ENCODE measurements at places on chromosomes 2 and 18.

DNA sequence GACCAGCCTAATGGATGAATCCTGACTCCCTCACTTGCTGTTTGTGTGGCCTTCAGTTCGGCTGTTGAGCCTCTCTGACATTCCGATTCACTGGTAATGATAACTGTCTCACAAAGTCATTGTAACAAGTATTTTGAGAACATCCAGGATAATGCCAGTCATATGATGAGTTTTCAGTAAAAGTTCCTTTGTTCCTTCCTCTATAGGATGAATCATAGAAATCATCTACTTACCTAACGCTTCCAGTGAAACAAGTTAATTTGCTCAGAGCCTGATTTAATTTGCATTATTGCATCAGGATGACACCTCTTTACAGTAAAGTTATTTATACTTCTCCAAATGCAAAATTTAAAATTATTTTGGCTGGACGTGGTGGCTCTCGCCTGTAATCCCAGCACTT is 32.0 kb downstream of the RAB31 start:
- no peak for DNase-seq
- H3K36me3 ChIP-seq: no peaks in the 10 kb centered on the region
- no peak overlapping the region for H3K4me3 ChIP-seq

- H3K4me1 ChIP-seq: peaks cover 4% of the 10 kb centered on the region
- no peak for DNase-seq
- no peak overlapping the region for H3K4me3 ChIP-seq
- no peaks in the 10 kb centered on the region for H3K36me3 ChIP-seq
- no peaks in the 10 kb centered on the region for H3K27me3 ChIP-seq
These were observed 294.4 kb upstream of the EPC2 start for GRCh38 chr2:148350199-148350598.

GRCh38 chr2:119367472-119368099 is 809 bp downstream of the DBI start:
- H3K27me3 ChIP-seq: no peaks in the 10 kb centered on the region
- peak overlapping the region; percentile 100 for H3K4me3 ChIP-seq
- H3K27ac ChIP-seq: peak overlapping the region; percentile 100
- peaks cover 54% of the 10 kb centered on the region for H3K36me3 ChIP-seq

DNA sequence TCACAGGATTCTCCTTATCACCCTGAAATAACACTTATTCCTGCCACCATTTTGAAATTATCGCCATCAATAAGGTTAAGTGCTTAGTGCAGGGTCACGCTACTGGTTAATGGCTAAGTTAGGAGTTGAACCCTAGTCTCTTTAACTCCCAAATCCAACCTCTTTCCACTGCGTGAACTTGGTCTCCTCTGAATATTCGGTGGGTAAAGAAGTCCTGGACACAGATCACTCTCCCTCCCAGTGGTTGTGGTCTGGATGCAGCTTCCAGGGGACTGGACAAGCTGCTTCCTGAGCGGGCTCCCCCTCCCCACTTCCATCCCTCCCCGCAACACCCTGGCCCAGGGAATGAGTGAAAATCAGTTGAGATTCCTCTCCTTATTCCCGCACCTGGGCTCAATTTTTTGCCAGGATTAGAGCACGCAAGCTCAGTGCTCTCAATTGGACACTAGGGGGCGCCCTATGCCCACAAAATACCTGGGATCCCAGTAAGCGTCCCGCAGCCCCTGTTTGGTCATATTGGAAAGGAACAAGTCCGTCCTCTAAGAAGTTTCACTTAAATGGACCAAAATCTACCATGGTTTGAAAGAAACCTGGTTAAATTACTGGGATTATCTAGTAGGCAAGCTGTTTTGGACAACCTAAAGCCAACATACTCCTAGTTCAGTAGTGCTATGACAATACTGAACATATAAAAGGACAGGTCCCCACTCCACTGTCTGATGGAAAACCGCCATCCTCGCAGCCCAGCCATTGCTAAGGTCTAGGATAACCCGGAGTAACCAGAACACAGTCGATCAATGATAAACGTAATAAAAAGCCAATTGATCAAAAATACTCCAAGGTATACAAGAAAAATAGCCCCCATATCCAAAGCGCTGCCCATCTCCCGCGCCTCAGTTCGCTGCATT is 40.4 kb downstream of the DHRS9 start:
- peaks cover 42% of the 10 kb centered on the region for H3K4me1 ChIP-seq
- DNase-seq: peak; percentile 75
- H3K27me3 ChIP-seq: no peaks in the 10 kb centered on the region
- no peaks in the 10 kb centered on the region for H3K36me3 ChIP-seq
- H3K27ac ChIP-seq: no peak overlapping the region

DNA sequence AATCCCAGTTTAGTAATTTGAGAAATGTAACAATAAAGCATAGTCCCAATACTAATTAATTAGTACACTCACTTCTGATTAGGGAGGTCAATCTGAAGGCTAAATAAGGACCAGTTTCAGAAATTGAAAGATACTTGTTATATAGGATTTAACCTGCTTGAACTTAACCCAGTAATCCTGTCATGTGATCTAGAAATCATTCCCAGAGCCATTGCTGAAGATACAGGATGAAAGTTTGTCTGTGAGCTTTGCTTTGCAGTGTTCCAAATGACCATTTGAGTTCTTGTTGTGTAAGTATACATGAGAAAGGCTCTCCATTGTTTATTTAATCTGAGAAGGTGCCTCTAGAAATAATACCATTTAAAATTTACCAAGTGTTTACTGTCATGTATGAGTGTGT is 52.2 kb downstream of the GALNT1 start:
- no peaks in the 10 kb centered on the region for H3K27me3 ChIP-seq
- no peak for DNase-seq
- no peak overlapping the region for H3K4me3 ChIP-seq
- H3K36me3 ChIP-seq: peaks cover 4% of the 10 kb centered on the region
- H3K27ac ChIP-seq: no peak overlapping the region
- peaks cover 10% of the 10 kb centered on the region for H3K4me1 ChIP-seq

DNA sequence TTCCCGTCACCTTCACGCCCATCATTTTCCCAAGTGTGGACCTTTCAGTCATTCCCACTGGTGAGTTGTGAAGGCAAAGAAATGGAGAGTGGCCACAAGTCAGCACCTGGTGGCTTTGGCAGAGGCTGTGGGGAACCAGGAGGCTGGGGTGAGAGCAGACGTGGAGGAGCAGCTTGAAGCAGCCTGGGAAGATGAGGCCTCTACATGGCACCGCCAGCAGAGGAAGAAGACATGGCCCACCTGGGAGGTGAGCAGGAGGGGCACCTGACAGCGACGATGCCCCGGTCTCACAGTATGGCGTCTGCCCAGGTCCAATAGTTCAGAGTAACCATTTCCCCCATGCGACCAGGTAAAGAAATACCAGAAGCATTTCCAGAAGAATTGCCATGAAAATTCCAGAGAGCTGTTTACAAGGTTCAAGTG is 69.0 kb downstream of the TPO start:
- no peaks in the 10 kb centered on the region for H3K27me3 ChIP-seq
- no peaks in the 10 kb centered on the region for H3K36me3 ChIP-seq
- H3K4me3 ChIP-seq: no peak overlapping the region

- H3K27me3 ChIP-seq: peaks cover 13% of the 10 kb centered on the region
- H3K36me3 ChIP-seq: peaks cover 10% of the 10 kb centered on the region
- no peak overlapping the region for H3K4me3 ChIP-seq
These were observed 727 bp upstream of the TTLL4 start for GRCh38 chr2:218709908-218710307.

- H3K4me3 ChIP-seq: no peak overlapping the region
- no peak overlapping the region for H3K27ac ChIP-seq
- H3K36me3 ChIP-seq: no peaks in the 10 kb centered on the region
- no peak for DNase-seq
- no peaks in the 10 kb centered on the region for H3K27me3 ChIP-seq
These were observed 1232.3 kb upstream of the ZEB2 start for GRCh38 chr2:145752091-145752806.

GRCh38 chr2:212730994-212731393 is 192.4 kb upstream of the ERBB4 start:
- H3K4me1 ChIP-seq: no peaks in the 10 kb centered on the region
- H3K27me3 ChIP-seq: no peaks in the 10 kb centered on the region
- DNase-seq: no peak
- H3K27ac ChIP-seq: no peak overlapping the region
- no peaks in the 10 kb centered on the region for H3K36me3 ChIP-seq
- H3K4me3 ChIP-seq: no peak overlapping the region

- H3K27me3 ChIP-seq: peaks cover 53% of the 10 kb centered on the region
- no peaks in the 10 kb centered on the region for H3K4me1 ChIP-seq
- no peak for DNase-seq
- H3K27ac ChIP-seq: no peak overlapping the region
- H3K4me3 ChIP-seq: no peak overlapping the region
These were observed 25.5 kb upstream of the GPC1 start for GRCh38 chr2:240410004-240410403.

DNA sequence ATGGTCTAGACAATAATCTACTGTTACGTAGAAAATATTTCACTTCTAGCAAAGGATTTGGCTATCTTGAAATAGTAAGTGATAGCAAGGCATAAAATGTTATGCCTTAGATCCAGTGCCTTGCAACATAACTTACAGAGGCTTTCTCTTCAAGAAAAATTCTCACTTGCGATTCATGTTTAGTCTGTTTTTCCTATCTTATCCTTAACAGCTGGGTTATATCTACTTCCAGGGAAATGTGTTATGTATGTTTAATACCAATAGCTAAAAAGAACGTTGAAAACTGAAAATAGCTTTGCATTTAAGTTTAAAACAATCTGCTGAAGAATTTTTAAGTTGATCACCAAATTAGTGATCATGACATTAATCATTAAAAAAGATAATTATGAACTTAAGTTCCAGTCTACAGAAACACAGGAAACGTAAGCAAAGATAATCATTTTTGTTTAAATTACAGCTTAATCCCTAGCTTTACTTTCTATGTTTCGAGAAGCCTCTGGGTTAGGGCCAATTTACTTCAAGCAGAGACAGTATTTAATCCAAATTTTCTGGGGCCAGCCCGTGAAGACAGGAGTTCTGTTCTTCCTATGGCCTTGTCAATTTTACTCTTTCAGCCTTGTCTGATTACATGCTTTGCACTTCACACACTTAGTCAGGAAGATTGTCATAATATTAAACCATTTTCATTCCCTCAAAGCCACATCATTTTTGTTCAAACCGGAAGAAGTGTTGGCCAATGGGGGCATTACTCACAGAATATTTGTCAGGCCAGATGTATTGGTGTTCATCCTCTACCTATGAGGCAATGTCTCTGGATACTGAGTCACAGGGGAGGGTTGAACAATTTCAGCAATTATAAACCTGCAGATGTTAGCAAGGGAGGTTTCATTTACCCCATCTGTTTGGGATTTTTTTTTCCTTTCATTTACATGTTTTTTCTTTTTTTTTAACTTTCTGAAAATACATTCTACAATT is 1132.9 kb upstream of the ZEB2 start:
- H3K4me1 ChIP-seq: no peaks in the 10 kb centered on the region
- H3K36me3 ChIP-seq: no peaks in the 10 kb centered on the region
- H3K27me3 ChIP-seq: no peaks in the 10 kb centered on the region
- no peak for DNase-seq
- H3K4me3 ChIP-seq: no peak overlapping the region

- H3K4me3 ChIP-seq: no peak overlapping the region
- H3K36me3 ChIP-seq: no peaks in the 10 kb centered on the region
- no peak for DNase-seq
- no peak overlapping the region for H3K27ac ChIP-seq
- H3K4me1 ChIP-seq: no peaks in the 10 kb centered on the region
These were observed 153.6 kb upstream of the TWIST2 start for GRCh38 chr2:238694136-238694755.
